Activated CD4-positive, alpha-beta T cell treated with anti-CD3 and anti-CD28 coated beads, Interleukin-2, amount 10 ng/mL, durations not matched to agents 24 days and 14 days (primary cell): ENCODE measurements at places on chromosomes 2 and 18. TPM values are rescaled to one million over a fixed set of nuclear protein-coding genes. Genes with fewer than 3 reads are reported as not detected.

Gene IGFBP2
- 33.5 and 42.4 TPM in 2 replicates for total RNA-seq

Gene CRIM1
- total RNA-seq = 16.8 and 19.0 TPM in 2 replicates

Gene KIAA2012
- total RNA-seq = not detected in 2 replicates

Gene DNAJC5G
- total RNA-seq = not detected in 2 replicates

Gene ANKRD30BL
- total RNA-seq = not detected in 2 replicates
